HuH-7 (cell line): ENCODE measurements at places on chromosomes 6 and 20.

DNA sequence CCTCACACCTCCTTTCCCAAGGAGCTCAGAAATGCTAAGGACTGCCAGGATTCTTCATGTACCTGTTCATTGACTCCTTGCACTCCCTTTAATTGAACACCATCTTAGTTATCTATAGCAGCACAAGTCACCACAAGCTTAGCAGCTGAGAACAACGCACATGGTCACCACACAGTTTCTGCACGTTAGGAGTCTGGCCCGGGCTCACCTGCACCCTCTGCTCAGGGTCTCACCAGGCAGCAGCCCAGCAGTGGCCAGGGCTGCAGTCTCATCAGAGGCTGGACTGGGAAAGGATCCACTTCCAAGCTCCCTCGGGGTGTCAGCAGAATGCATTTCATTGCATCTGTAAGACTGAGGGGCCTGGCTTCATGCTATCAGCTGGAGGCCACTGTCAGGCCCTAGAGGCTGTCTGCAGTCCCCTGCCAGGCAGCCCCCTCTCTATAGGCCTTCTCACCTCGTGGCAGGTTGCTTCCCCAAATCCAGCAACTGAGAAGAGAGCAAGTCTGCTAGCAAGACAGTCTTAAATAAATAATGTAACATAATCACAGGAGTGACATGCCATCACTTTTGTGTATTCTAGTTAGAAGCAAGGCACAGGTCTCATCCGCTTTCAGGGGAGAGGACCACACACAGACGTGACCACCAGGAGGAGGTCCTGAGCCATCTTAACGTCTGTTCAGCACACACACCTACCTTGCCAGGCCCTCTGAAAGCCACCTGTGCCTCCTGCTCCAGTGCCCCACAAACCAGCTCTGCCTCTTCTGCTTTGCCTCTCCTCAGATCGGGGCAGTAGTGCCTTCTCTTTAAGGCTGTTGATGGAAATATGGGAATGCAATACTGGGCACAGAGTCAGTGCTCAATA lies 165.2 kb upstream of the CST7 start:
- peak; percentile 53 for DNase-seq

GRCh38 chr6:101290346-101290745 lies 103.2 kb upstream of the GRIK2 start:
- no peak for DNase-seq

- no peak for DNase-seq
Observed at GRCh38 chr6:136639702-136640101, 89.5 kb upstream of the MAP7 start.

DNA sequence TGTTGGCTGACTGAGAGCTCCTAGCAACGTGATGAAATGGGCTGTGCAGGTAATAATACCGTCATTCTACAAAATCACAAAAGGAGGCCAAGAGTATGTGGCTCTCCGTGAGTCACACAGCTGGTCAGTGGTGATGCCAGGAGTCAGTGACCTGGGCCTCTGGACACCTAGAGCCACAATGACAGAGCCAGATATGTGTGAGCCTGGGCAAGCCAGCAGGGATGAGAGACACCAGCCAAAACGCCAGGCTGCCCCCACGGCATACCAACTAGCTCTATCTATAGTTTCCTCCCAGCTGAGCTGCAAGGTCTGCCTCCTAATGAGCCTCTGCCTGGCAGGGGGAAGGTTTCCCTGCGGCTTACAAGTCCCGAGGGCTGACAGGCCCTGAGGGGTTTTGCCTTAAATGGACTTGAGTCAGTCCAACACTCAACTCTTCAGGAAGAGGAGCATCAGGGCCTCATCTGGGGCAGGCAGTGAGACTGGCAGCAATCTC lies 70.0 kb downstream of the CPNE5 start:
- DNase-seq = no peak

DNA sequence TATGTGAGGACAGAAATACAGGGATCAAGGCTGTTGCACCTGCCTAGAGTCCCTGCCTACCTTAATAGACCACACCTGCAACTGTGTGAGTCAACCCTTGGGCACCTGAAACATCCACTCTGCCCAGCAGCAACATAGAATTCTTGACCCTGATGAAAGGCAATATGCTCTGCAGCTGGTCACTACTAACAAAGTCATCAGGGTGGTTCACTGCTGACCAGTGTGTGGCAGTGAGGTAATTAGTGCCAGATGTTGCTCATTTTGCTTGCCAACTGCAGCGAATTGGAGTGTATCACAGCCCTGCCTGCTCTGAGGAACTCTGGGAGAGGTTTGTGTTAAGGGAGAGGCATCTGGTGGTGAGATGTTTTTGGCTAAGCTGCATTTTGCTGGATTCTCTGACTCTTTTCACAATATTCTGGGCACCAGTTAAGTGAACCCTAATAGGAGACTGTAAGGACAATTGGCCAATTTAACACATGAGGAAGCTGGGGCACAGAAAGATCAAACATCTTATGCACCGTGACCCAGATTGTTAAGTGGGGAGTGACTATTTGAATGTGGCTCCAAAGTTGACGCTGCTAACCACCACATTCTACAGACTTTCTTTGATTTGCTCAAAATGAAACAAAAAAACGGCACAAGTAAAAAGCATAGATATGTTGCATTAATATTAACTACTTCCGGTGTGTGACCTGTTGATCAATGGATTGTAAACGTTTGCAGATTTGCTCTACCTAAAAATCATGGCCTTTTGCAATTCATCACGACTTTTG lies 61.9 kb upstream of the OPRM1 start:
- DNase-seq = no peak

DNA sequence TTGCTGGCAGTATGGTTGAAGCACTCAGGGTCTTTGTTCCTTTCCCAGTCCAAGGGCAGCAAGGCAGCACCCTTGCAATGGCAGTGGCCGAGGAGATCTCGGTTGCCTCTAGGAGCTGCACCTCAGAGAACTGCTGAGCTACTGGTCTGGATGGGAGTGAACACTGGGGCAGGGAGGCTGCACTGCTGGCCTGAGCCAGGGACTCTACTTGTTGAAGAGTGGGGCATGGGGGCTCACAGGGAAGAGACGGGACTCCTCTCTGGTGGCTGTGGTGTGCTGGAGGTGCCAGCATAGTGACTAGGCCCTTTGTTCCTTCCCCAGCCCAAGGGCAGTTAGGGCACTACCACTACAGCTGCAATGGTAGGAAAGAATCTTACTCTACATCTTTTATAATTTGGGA lies 203.0 kb downstream of the ZDHHC14 start:
- no peak for DNase-seq

GRCh38 chr6:32610682-32611296 lies 21.1 kb upstream of the HLA-DRB1 start:
- DNase-seq = no peak

DNA sequence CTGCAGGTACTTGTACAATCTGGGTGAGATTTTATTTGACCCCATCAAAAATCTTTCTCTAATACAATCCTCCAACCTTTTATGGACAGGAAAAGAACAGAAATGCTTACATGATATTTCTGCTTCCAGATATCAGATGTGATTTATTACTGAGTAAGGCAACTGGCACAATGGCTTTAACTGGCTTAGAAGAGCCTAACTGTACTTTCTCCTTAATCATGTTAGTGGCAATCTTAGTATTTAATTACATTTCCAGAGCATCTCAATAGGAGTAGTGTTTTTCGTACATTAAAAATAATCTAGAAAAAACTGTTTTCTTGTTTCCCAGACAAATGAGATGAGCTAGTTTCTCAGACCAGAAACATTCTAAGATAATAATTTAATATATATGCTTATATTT lies 251.6 kb downstream of the KCNQ5 start:
- no peak for DNase-seq

DNA sequence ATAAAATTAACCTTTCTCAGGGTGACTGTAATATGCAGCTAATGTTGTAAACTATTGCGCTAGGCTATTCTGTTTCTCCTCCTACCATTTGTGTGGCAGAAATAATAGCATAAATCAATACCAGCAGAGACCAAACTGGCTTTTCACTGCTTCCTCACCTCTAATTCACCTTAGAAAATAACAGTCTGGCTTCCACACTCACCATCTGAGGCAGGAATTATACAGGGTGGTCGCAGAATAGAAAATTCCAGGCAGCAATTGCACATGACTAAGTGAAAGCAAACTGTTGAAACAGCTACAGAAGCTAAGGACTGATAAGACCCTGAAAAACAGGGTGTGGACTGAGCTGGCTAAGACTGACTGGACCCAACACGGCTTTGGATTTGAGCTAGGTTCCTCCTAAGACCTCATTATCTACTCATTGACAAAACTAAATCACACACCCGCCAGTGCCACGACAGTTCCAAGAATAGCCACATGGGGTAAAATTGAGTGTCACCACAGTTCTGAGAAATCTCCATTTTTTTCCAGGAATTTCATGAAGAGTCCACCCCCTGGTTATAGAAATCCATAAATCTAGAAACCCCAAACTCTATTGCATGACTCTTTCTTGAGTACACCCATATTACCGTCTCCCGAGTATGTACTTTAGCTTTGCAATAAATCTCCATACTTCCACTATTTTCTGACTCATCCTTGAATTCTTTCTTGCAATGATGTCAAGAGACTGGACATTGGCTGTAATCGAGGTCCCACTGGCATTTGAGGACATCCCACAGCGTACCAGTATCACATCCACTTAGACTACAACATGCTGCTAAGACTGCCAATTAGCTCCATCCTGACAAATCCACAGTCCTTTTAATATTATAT lies 60.9 kb upstream of the KCNQ5 start:
- DNase-seq = no peak

DNA sequence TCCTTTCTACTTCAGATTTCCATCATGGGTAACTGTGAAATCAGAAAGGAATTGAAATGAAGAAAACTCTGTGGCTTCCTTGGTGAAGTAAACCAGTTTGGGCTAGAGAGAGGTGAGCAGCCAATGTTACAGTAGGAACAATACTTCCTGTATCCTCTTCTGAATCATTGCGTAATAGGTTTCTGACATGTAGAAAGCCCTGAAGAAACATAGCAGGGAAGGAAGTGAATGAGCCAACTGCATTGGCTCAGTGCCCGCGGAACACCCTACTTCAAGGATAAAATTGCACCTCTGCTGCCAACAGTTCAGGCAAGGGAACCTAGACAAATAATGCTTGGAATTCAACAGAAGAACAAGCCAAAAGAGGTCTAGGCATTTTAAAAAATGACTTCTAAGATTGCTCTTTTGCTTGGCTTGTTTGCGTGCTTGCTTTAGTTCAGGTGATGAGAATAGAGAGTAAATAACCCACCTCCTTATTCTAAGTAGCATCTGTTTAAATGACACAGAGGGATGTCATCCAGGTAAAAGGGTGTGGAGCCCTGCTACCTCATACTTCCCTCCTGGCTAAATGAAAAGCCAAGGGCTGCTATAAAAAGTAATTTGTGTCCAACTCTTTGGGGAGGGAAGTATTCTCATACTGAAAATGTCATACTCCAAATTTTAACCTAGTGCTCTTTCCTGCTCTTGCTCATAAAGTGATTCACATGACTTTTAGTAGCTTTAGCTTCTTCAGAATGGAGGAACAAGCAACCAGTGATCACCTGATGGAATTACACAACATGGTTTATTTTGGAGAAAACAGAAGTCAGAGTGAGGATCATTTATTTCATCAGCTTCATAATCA lies 30.0 kb upstream of the AKIRIN2 start:
- DNase-seq = peak; percentile 58

DNA sequence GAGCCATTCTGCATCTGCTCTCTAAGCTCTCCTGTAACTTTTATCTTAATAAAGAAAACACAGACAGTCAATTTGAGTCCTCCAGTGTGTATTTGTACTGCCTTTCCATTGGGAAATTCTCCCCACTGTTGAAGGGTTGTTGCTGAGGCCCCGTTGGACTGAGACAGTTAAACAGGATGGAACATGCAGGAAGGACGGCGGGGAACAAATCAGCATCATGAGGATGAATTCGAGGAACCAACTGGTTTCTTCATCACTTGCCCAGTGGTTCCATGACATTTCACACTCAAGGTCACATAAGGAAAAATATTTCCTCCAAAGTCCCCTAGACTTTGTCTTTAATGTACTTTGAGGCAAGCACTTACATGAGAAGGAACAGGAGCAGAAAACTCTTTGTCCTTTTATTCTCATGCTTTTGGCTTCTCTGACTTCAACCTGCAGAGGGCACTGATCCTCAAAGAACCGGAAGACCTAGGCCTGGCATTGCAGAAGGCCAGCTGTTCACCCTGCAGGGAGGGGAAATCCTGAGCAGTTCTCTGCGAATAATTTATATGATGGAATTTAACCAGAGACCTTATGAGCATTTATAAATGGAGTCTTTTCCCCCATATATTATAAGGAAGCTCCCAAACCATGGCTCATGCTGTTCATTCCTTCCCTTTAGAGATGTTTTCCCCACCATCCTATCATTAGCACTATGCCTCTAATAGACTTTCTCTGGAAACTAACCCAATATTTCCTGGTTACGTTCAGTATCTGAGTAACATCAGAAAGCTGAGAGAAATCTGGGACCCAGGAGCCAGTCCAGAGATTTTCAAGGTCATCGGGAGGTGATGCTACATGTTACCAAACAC lies 55.2 kb upstream of the ADGRF1 start:
- peak; percentile 60 for DNase-seq

DNA sequence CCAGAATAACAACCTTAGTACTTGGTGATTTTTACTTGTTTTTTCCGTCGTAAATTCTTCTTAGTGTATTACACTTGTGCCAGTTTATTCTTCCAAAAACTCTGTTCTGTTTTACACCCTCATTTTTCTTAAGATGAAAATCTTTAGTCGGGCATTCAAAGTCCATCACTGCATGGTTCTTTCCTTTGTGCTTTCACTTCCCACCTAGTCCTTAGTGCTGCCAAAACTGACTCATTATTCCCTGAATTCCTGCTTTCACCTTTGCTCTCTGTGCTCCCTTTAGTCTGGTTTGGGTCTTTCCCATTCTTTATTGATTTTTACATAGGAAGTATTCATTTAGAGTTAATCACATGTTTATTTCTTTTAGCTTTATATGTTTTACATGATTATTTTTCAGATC lies 3.3 kb downstream of the TRMT11 start:
- DNase-seq = peak; percentile 20

GRCh38 chr20:35840421-35840820 lies 68.6 kb downstream of the PHF20 start:
- no peak for DNase-seq

- no peak for DNase-seq
Observed at GRCh38 chr20:50540620-50541605, 30.7 kb downstream of the PTPN1 start.

GRCh38 chr6:20266851-20267608 lies 54.8 kb upstream of the MBOAT1 start:
- no peak for DNase-seq
